GM18507 (cell line): ENCODE measurements at places on chromosomes 2 and 18.

GRCh38 chr2:45170191-45171135, 161.2 kb upstream of the SIX2 start:
- DNase-seq = no peak

DNA sequence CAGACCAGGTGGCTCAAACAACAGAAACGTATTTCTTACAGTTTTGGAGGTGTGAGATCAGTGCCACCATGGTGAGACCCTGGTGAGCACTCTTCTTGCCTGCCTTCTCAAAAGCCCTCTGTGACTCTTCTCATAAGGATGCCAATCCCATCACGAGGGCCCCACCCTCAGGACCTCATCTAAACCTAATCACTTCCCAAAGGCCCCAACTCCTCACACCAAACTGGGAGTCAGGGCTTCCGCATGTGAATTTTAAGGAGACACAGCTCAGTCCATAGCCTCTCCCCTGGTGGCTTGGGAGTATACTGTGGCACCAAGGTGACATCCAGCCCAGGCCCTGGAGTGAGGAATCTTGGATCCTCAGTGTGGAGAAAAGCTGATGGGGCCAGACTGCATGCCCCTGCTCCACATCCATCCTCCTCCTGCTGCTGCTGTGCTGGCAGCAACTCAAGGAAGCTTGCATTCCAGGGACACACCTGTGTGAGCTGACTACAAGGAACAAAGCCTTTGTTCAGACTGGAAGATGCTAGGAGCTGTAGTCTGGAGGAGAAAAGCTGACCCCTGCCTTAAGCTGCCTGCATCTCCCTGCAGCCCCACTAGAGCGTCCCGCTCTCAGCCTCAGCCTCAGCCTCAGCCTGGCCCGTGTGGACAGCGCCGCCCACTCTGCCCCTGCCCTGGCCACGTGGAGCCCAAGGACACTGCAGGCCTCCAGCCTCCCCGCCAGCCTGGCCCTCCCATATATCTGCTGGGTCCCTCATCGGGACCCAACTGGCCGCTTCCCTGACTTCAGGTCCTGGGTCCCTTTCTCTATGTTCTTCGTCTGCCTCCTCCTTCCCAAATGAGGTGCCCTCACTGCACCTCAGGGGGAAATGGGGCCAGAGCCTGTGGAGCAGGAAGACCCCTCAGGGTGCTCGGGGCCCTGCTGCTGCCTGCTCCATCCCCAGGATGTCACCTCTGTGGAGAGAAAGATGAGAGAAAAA, 87.8 kb upstream of the RAB6C start:
- DNase-seq = no peak

- no peak for DNase-seq
Measured at GRCh38 chr2:145012806-145013205, 492.9 kb upstream of the ZEB2 start.

- DNase-seq = no peak
Measured at GRCh38 chr2:191569025-191569424, 108.9 kb upstream of the NABP1 start.

GRCh38 chr18:49613641-49614151, 51.8 kb downstream of the LIPG start:
- no peak for DNase-seq

DNA sequence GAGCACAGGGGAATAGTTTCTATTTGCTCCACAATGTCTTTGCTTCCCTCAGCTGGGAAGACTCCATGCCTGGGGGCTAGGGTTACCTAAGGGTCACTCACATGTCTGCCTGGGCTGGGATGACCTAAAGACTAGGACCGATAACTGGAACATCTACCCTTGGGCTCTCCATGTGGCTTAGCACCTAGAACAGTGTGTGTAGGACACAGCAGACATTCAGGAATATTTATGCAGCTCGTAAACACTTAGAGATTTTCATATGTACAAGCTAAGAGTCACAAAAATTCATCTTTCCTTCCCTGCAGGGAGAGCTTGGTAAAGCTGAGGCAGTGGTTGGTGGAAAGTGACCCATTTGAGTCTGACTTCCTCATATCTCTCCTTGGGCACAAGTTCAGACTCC, 55.8 kb downstream of the FBLN7 start:
- no peak for DNase-seq

GRCh38 chr2:48589170-48589767, 28.4 kb upstream of the GTF2A1L start:
- DNase-seq = no peak

- DNase-seq = no peak
Measured at GRCh38 chr2:36411962-36412444, 56.4 kb downstream of the CRIM1 start.

GRCh38 chr2:218516614-218517013, 51.5 kb downstream of the USP37 start:
- DNase-seq = no peak

DNA sequence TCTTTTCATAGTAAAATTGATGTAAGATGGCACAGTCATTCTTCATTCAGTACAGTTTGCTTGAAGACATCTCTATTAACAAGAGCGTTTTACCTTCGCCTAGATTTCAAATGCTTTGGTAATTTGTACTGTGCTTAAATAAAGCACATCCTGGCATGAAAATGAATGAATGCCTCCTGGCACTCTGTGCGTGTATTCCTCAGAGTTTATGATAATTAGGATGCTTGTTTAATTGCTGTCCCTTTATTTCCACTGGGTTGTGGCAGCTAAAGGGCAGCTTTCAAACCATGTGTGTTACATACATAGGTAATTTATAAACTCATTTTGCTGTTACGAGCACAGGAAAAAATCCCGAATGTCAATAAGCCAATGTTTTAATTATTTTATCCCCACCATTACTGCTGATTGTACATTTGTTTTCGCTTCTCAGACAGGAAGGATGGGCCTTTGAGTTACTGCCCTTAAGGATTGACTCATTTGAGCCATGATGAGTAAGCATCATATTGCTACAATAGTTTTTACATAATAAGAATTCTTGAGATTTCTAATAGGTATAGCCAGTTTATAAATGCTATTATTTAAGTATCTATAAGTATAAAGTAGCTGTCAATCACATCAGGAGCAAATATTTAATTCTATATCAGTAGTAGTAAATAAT, 516.5 kb downstream of the XIRP2 start:
- DNase-seq = no peak

- DNase-seq = no peak
Measured at GRCh38 chr2:229734410-229734809, 20.1 kb upstream of the DNER start.

GRCh38 chr2:86623043-86623493, 597 bp downstream of the RNF103 start:
- DNase-seq = no peak

DNA sequence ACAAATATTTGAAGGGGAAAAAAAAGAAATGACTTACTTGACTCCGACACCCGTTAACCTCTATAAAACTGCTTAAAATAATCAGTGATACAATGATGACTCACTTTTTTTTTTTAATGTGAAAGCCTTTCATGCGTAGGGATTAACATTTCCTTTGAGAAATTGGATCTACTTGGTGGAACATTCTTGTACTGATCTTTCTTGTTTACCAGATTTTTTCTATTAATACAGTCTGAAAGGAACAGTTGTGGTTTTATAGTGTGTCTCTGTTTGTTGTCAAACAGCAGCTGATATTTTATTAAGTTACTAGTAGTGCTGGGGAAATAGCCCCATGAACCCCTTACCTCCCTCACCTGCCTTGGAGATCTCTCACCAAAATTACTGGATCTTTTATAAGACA, 40.2 kb upstream of the NEB start:
- no peak for DNase-seq

- no peak for DNase-seq
Measured at GRCh38 chr18:72460210-72460680, 83.9 kb downstream of the CBLN2 start.

DNA sequence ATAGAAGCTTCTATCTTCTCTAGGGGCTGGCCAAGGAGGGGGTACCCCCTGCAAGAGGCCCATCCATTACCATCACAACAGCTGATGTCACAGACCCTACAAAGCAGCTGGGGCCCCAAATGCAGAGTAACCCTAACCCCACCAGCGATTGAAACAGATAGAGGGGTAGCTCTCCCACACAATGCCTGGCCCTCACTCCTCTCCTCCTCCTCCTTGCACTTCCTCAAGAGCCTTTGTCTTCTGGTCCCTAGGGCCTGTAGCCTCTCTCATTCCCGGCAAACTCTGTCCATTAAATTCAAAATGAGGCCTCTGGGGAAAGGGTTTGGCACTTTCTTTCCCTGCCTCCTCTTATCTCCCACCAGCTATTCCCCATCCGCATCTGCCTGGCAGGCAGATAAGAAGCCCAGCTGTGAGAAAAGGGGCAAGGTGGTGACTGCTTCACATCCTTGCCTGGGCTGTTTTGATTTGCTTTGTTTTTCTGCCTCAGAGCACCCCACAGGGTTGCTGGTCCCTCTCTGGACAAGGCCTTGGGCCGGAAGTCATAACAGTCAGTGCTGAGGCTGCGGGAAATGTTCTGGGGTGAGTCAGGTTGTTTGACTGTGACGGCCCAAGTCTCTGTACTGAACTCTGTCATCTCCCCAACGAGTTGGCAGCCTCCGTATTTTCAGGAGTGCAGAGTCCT, 26.1 kb upstream of the CYP26B1 start:
- no peak for DNase-seq

DNA sequence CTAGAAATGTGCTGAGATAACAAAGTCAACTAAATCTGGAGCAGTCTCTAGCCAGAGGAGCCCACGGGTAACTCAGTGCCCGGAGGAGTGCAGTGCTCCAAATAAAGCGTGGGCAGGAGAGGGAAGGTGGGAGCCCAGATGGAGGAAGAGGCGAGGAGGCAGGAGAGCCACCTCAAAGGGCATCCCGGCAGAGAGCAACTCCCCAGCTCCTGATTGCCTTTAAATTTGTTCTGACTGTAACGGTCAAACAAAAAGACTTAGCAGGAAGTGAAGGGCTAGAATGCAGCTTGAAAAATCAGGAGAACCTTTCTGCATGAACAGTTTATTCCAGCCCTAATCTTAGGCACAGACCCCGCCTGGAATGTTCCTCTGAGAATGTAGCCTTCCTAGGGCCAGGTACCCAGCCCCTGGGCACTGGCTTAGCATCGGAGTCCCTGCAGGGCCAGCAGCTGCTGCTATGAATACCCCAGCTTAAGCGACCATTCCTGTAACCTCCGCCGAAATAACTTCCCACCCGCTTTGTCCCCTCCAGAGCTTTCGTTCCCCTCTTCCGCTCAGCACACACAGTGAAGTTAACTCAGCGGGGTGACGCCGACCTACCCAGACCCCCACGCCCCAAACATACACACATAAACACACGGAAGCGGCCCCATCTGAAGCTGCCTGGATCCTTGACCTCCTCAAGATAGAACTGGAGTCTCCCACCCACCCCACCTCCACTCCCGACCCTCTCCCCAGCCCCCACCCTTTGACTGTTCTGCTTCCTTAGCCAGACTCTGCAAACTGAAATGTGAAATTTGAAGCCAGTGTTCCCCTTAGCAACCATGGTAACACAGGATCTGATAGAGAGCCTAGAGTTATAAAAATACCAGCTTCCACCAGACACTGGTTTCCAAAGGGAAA, 123.2 kb downstream of the SMAD7 start:
- no peak for DNase-seq

DNA sequence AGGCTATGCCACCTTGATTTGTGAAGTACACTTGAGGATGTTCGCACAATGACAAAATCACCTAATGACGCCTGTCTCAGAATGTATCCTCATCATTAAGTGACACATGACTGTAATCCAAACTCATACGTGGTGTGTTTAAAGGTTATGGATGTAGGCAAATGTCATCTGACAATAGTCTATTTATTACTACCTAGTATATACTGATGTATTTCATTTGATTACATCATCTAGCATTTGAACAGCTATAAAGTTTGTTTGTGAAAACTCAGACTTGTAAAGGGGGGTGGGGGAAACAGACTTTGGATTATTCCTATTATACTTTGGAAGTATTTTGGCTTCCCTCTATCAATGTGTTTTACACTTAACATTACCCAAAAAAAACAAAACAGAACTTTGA, 129.9 kb downstream of the TANC1 start:
- no peak for DNase-seq

GRCh38 chr2:222943820-222944219, 83.0 kb downstream of the ACSL3 start:
- DNase-seq = no peak

DNA sequence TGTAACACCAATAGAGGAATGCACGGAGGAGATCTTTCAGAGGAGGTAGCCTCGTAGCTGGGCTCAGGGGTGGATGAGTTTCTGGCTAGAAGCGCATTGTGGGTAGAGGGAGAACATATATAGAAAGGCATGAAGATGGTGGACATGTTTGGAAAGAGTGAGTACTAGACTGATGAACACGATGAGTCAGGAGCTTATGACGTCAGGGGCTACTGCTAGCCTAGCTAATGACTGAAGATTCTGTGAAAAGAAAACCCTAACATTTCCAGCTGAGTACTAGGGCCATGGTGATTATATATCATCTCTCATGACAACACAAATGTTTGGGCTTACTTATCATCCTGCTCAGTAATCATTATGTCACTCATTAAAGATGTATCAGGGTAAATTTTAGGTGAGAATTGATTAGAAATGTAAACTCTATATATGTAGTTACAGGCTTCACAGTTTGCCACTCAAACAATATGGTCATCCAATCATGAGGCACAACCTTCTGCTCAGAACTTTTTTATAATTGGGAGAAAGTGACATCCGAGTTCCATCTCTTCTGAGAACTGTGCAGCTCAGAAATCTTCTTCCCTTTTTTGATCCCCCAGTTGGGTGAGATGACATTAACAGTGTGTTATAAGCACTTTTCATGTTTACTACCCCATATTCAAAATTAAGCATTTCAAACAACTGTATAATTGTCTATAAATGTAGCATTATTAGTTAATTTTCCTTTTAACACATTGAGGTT, 22.2 kb upstream of the IL1RN start:
- DNase-seq = no peak

GRCh38 chr2:107712857-107713256, 113.8 kb upstream of the RGPD4 start:
- DNase-seq = no peak

DNA sequence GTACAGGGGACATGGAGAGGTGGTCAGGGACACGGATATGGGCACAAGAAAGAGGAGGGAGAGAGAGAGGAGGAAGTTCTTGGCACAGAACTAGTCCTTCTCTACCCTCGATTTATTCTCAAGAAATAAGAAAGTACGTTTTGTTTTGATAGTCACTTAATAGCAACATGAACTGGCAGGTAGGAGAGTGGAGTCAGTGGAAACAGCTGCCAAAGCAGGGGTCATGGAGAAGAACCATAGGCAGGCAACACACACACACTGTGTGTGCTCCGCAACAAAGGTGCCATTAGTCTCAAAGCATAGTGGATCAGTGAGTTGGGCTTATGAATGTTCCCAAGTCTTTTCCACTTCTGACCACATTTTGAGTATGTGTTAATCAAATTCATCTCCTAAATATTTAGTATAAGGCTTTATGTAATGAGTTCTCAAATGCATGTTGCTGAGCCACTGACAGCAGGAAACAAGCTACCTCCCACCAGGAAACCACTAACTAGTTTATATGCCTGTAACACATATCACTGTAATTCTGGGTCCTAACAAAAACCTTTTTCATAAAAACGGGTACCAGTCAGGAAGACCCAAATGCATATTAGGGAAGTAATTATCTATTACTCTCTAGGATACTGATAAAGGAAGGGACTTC, 41.1 kb downstream of the IWS1 start:
- DNase-seq = no peak
